Activated CD8-positive, alpha-beta memory T cell treated with anti-CD3 and anti-CD28 coated beads for 4 hours (primary cell): ENCODE measurements at places on chromosomes 12 and 14.

DNA sequence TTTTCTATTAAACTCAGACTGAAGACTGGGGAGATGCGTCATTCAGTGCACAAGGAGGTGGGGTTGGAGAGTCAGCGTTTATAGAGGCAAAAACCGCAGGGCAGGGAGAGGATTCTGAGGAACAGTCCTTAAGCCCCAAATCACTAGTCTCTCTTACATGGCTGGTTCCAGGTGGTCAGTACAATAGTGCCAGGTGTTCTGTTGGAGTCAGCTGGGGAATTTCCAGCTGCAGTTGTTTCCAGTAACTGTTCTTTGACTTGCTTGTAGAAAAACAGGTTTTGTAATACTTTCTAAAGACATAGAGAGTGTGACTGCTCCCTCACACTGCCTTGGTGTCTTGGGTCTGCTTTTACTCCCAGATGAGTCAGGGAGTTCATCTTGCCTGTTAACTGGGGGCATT lies 192.2 kb downstream of the TMTC3 start:
- no peak for DNase-seq

- no peak for DNase-seq
Measured at GRCh38 chr12:121697093-121697698, 15.4 kb upstream of the TMEM120B start.

GRCh38 chr14:76773956-76774820 lies 12.9 kb downstream of the VASH1 start:
- no peak for DNase-seq

DNA sequence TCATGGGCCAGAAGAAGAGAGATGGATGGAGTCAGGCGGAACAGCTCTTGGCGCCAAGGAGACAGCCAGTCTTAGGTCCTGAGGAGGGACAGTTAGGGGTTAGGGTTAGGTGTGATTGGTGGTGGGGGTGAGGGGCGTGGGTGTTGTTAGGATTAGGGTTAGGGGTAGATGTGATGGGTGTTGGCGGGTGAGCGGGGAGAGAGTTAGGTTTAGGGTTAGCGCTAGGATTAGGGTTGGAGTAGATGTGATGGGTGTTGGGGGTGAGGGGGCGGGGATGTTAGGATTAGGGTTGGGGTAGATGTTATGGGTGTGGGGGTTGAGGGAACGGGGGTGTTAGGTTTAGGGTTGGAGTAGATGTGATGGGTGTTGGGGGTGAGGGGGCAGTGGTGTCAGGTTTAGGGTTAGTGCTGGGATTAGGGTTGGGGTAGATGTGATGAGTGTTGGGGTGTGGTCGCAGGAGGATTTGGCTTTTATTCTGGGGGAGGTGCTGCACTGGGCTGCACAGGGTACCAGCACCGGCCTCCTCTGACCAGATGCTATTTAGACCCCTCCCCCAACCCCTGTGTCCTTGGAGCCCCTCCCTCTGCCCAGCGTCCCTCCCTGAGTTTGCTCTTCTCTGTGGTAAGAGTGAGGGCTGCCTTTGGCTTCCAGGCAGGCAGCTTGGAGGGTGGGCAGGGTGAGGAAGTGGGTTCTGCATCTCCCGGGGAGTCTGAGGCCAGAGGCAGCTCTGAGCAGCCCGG lies 35.6 kb upstream of the FBRSL1 start:
- DNase-seq, result no peak

DNA sequence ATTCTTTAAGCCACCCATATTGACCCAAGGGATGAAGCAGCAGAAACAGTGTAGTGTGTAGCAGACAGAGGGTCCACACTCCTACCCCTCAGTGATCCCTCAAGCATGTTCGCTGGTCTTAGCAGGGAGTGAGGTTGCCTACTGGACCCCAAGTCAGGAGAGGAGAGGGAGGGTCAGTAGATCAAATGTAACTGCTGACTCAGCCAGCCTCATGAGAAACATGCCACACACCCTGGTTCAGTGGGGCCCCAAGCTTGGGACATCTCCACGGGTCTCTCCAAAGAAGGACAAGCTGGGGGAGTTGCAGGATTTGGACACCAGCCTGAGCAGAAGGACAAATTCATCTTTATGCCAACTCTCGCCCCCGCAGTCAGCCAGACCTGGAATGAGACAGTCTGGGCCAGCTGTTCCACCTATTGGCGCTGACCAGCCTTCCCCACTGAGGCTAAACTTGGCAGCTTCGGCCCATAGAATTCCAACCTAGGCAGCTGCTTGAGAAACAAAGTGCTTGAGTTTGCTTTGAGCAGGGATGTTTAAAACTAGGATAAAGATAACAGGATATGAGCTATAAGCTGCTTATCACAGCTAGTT lies 66.0 kb upstream of the ACTN1 start:
- DNase-seq, result no peak
